ENCODE measurements at places on chromosomes 3 and 15.

- DNase-seq, result no peak
These were observed 325.4 kb downstream of the UACA start for GRCh38 chr15:70437882-70438451.

DNA sequence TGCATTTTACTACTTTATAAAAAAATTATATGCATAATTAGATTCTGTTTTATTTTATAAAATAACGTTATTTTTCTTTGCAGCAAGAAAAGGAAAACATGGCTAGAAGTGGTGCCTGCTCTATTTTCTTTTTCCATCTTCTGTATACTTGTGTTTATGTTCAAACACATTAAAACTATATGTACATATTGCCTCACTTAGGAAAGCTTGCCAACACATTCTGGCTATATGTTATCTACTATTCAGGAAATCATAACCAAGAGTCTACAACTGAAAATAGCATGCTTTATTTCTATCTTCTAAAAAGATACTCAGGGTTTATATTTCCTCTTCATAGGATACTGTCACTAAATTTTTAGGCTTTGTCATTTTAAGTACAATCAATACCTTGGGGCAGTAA, 90.2 kb upstream of the KCNMB2 start:
- DNase-seq, result no peak

DNA sequence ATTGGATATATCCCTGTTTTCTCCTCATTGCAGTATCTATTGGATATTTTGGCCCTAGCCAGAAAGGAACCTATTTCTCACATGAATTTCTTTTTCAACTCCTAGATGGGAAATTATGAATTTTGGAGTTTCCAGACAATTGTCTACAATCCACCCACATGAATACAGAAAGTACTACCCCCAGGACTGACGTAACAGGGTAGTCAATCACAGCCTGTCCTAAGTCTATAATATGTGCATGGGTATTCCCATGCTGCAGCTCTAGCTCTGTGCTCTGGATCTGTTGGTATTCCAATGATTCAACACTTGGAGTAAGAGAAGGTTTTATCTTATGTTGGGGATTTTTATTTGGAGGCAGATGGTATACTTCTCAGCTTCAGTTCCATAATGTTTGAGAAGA, 393.1 kb upstream of the ARRDC4 start:
- DNase-seq, result no peak

- no peak for DNase-seq
These were observed 1.0 kb upstream of the DLL4 start for GRCh38 chr15:40927873-40928806.

GRCh38 chr3:14145670-14146380, 21.0 kb downstream of the TMEM43 start:
- no peak for DNase-seq

DNA sequence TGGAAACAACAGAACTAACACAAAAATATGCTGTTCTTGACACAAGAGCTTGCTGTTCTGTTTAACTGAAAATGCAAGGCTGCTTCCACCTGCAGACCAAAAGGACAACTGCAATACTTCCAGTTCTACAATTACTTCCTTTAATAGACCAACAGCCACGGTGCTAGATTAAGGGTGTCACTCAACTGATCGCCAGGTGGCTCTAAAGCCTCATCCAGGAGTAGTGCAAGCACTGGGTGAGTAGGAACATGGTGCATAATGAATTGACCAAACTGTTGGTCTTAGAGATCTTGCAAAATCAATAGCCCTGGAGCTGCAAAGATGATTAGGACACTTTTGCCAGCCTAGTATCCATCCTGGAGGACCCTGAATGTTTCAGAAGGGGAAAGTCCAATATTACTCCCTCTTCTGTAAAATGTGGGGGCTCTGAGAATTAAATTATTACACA, 3.6 kb upstream of the CLDN16 start:
- DNase-seq, result no peak

GRCh38 chr15:41982133-41982930, 10.0 kb upstream of the EHD4 start:
- DNase-seq, result no peak

DNA sequence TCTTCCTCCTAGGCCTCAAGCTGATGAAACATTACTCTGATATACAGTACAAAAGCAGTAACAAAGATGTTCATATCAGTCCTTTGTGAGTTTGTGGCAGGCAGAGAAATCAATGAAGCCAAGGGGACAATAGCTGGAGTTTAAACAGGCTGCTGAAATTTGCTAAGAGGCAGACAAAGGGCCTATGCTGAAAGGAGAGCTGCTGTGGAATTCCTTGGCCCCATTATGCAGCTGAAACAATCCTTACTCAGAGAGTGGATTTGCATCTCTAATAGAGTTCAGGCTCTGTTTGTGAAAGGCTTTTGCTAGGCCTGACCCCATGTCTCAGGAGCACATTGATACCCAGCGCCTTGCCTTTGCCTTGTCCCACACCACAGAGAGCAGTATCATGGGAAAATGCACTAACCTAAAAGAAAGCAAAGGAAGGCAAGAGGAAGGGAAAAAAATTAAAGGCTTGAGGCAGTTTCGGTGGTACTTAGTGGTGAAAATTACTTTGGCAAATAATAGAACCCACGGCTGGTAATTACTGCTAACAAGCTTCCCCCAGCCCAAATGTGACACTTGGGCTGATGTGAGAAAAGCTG, 195.0 kb upstream of the EPHA3 start:
- DNase-seq, result no peak

- DNase-seq, result no peak
These were observed 2.8 kb upstream of the ISG20 start for GRCh38 chr15:88636050-88636449.

- DNase-seq, result no peak
These were observed 34.8 kb downstream of the RBPMS2 start for GRCh38 chr15:64740311-64741170.

- no peak for DNase-seq
These were observed 130.5 kb downstream of the UBE2E2 start for GRCh38 chr3:23333633-23334032.

DNA sequence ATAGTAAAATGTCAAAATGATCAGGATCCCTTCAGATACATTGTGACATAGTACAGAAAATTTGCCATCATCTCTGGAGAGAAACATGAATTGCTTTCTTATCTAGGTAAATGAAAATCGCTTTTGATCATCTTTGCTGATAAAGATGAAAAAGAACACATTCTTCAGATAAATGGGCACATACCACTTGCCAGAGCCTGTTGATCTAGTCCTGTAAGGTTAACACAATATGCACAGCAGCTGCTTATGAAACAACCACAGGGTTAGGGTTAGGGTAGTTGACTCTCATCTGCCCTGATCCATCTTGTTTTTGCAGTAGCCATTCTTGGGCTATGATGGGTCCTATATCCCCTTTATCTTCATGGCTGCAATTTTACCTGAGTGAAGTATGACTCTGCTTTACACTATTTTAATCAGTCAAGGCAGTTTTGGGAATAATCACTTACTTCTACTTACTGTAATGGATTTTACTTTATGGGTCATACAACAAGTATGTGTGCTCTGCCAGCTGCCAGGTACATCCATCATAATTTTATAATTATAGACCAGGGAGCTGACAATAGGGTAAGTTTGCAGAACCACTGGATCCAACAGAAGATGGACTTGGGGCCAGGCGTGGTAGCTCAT, 12.6 kb upstream of the SPINK8 start:
- DNase-seq, result no peak

DNA sequence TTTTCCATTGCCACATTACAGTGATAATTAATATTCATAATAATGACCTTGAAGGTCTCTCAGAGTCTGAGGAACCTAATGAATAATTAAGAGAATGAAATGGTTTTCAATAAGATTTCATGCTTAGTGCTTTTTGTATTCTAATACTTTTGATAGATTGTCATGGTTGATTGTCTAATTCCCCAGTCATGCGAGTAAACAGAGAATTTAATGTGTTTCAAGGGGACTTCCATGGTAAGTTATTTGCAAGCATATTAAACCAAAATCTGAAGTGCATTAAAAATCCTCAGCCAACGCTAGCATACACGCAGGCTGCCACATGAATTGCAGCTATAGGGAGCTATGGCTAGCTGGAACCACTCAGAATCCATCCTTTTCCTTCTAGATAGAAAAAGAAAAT, 18.9 kb upstream of the ANO10 start:
- DNase-seq, result no peak

- no peak for DNase-seq
These were observed 557.5 kb upstream of the GOLIM4 start for GRCh38 chr3:168653255-168653654.

DNA sequence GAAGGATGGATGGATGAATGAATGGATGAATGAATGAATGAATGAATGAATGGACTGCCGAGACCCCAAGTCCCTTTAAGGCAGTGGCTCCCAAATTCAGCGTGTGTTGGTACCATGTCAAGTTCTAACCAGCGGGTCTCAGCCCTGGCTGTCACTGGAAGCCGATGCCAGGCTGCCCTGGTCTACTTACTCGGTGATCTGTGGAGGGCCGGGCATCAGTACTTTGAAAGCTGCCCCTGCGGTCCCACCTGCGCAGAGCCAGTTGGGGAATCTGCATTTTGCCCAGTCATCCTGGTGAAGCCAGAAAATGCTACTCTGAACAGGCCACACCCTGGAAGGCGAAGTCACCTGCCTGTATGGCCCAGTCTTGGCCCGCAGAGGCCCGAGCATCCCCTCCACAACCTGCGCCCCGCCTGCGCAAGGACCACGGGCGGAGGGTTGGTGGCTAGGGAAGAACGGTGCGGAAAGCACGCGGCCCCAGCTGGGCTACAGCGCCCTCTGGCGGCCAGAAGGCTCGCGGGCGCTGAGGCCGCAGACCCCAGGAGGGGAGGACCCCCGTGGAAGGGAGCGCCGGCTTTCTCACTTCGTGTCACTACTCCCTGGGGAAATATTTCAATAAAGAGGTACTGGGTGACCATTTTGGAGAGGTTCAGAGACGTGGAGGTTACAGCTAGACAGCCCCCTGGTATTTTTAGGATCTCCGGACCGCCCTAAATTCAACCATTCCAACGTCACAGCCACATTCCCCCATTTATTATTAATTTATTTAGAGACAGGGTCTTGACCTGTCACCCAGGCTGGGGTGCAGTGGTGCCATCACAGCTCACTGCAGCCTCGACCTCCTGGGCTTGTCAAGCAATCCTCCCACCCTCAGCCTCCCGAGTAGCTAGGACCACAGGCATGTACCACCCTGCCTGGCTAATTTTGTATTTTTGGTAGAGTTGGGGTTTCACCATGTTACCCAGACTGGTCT, 34.9 kb downstream of the PRKCD start:
- DNase-seq, result peak; percentile 44

- DNase-seq, result no peak
These were observed 234.2 kb downstream of the NFKBIZ start for GRCh38 chr3:102083473-102083872.

DNA sequence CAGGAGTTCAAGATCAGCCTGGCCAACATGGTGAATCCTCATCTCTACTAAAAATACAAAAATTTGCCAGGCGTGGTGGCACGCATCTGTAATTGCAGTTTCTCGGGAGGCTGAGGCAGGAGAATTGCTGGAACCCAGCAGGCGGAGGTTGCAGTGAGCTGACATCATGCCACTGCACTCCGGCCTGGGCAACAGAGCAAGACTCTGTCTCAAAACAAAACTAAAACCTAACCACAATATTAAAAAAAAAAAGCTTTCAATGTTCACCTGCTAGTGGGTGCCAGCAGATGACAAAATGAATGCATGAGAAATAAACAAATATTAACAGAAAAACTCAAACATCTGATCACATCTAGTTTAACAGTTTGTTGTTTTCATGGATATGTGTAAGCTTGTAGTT, 9.0 kb downstream of the SLC24A1 start:
- DNase-seq, result no peak

DNA sequence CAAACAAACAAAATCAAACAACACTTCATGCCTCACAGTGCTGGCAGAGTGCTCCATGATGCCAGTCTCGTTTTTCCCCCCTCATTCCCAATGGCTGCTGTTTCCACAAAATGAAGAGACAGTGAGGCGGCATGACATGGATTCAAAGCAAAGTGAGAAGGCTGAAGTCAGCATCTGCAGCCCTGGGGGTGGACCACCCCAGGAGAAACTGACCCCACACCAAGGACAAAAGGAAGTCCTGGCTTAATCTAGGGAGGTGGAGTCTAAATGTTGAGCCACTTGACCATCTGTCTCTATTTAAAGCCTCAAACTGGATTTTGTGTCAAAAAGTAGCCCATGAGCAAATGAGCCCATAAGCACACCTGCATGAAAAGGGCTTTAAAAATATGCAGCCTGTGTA, 151.2 kb upstream of the RORA start:
- DNase-seq, result no peak

DNA sequence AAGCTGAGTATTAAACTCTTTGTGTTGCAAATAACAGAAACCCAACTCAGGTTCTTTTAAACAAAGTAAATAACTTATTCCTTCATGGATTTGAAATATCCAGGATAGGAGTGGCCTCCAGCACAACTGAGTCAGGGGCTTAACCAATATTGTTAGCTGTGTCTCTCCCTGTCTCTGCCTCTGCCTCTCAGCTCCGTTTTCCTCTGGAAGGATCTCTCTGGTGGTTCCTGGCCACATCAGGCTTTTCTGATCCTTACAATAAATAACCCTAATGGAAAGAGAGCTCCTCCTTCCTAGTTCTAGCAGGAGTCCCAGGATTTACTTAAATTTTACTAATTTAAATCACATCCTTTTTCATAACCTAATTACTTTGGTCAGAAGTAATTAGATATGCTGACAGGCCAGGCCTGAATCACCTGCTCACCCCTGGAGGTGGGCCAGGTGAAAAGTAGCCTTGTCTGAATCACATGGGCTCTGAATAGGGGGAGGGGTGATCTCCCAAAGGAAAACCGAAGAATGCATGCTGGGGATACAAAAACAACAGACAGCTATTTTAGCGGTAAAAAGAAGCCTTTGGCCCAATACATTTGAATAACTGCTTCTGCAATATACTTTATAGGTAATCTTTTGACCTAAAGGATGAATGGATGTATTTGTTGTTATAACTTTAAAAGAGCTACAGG, 75.4 kb downstream of the REC114 start:
- no peak for DNase-seq

DNA sequence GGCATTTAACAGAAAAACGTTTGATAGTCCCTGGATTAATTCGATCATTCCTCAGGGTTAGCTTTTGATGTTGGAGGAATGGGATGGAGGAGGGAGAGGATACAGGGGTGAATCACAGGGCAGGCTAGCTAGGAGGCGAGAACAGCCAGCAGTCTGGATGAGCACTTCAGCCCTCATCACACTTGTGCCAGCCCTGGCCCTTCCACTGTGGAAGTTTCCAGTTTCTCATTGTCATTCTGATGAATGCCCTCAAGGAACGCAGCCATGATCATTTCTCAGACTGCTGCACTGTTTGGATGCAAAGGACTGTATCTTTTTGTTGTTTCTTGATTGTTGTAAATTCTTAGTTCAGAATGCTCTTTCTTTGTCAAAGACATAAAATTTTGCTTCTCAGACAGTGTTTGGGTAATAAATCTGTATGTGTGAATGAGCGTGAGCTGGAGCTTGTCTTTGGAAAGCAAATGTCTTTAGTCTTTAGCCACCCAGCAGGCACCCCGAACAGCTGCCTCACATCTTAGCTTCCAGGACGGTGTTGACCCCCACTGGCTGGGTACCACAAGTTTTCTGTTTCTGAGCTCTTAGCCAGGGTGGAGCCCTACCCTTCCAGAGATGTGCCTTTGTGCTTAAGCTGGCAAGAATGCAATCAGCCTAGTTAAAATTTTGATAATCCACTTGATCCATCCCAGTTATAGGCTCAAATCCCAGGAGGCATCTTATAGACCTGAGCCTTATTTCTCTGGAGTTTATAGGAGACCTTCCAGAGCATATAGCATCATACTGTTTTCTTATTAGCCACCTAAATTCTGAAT, 121.1 kb downstream of the PDCD6IP start:
- no peak for DNase-seq

- DNase-seq, result no peak
These were observed 57.9 kb downstream of the RORA start for GRCh38 chr15:61171209-61171608.

- DNase-seq, result no peak
These were observed 259.1 kb downstream of the OPA1 start for GRCh38 chr3:193851941-193852674.

All from mesothelial cell of epicardium (in vitro differentiated cells).